NCI-H1105 treated with DMSO at 0.1 percent for 48 hours (cell line): ENCODE measurements at places on chromosomes 4 and X.

DNA sequence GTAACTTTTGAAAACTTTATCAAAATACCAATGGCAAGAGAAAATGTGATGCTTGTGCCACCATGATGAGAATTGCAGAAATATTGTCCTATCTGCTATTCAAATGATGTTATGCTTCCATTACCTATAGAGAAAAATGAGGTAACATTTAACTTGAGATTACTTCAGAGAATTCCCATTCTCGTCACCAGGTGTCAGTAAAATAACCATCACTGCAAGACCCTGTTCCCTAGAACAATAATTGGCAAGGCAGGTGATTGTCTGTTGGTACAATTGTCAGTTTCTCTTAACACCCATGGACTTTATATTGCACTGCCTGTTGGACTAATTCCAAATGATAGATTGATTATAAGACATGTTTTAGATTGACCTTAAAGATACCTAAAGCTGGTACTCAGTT is 179.9 kb downstream of the GABRG1 start:
- DNase-seq: no peak

GRCh38 chrX:13816643-13817627 is at the start of gene GPM6B:
TSS of gene GPM6B (minus strand) at chrX:13817093. CDS start at chrX:13816904, 189 bp downstream.
- no peak for DNase-seq

DNA sequence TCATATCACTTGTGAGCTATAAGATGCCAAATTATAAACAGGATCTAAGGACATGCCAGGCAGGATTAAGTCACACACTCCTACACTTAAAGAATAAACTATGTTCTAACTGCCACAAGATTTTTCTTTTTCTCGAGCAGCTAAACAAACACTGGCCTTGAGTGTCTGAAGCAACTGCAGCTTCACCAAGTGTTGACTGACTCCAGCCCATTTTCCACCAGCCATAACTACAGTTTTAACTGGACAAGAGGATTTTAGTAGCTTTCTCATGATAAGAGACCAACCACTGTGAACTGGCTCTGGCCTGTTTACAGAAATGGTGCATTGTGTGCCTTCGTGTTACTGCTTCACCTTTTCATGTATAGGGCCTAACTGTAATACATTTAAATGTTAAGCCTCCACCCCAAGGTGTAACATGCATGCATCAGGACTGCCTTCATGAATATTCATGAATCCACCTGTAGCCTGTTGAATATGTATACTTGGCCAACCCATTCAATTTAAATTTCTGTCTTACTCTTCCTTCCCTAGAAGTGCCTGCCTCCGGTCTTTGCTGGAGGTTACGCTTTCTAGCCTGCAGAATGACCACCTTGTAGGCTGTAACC is 10.8 kb downstream of the UCP1 start:
- no peak for DNase-seq

- no peak for DNase-seq
Observed at GRCh38 chr4:37383579-37384229, 139.2 kb downstream of the NWD2 start.

DNA sequence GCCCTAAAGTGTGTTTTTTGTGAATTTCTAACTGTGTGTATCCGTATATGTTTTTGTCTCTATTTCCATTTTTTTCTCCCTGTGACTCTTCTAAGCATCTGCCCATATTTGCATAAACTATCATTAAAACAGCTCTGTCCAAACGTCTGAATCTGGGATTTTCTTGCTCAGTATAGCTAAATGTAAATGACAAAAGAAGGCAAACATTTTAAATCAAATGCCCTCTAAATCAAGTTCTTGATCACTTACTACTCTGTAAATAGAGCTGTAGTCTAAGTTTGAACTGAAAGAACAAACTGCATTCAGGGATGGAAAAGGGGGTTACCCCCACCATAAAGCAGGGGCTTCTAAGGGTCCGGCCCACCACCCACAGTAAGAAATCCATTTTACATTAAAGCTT is 432.0 kb upstream of the FAM241A start:
- no peak for DNase-seq
